ENCODE measurements at places on chromosomes 4 and X. TPM values are rescaled to one million over a fixed set of nuclear protein-coding genes. Genes with fewer than 3 reads are reported as not detected.

DNA sequence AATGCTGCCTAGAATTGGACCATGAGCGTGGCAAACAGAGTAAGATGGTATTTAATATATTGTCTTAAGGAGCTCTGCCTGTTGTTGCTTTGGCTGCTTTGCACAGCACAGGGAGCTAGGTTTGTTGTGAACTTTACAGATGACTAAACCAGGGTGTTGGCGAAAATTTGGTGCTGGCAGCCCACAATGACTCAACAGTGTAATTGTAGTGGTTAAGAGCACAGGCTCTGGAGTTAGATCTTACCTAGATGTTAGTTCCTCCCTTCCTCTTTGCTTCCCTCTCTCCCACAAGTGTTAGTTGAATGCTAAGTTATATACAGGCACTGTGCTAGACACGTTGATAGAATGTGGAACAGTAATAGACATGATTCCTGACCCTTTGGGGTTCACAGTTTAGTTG, 128.9 kb upstream of the TRPC5 start:
- DNase-seq, result no peak

DNA sequence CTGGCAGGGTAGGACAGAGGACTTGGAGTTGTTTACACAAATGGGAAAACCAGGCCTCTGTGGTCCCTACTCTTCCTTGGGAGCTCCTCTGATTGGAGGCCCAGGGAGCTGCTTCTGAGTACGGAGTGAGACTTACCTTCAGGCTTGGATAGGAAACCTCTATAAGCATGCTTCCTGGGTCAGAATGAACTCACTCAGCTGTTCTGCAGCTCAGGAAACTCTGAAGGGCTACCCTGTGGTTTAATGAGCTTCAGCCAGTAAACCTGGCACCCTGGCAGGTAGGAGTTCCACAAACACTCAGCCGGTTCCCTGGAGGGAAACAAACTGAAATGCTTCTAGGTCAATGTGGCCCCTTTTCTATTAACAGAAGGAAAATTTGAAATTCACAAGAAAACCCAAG, 51.0 kb upstream of the TFDP3 start:
- DNase-seq, result no peak

DNA sequence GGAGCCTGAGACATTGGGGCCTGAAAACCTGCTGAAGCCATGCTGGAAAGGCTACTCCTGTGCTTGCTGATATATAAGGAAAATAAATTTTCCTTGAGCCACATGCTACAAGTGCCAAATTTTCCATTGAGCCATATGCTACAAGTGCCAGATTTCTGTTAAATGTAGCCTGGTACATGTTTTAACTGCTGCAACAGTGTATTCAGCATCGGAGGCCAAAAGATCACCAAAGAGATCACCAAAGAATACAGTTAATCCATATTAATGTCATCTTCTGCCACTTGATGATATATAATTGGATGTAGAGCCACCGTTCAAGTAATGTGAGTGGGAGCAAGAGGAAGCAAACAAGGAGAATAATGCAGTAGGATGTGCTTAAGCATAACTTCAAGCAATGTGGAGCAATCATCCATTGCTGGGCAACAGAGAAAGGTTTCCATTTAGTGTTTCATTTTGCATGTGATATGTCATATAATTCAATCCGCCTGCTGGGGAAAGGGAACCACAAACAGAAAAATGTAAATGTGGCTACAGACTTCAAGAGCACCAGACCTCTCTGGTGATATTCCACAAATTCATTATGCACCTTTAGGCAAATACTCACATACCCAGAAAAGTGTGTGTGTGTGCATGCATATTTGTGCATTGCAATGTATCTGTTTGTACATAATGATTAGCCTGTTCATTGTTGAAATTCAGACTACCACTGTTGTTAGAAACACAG, 295.9 kb downstream of the KCNIP4 start:
- DNase-seq, result no peak

DNA sequence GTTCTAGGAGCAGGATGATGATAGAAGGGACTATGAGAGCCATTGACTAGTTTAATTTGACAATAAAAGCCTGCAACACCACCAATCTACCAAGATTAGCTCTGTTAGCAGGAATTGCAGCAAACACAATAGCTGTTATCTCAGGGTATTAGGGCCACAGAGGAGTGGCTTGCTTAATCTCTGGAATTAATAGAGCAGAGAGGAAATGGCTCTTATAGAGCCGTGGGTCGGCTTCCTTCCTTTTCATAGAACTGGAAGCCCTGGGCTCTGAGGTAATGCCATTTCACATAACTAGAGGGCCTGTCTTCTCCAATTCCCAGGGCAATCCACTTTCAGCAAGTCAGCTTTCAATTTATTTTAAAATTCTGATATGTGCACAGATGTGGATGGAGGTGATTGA, 83.0 kb downstream of the MAMLD1 start:
- no peak for DNase-seq

DNA sequence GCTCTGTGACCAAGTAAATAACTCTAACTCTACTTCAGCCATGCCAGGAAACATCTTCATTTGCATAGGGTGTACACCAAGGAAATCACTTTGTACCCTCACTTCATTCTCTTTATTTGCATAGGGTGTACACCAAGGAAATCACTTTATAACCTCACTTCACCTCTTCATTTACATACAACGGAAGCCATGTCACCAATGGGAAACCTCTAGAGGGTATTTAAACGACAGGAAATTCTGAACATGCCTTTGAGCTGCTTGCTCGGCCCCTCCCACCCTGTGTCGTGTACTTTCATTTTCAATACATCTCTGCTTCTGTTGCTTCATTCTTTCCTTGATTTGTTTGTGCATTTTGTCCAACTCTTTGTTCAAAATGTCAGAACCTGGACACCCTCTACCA, 848.1 kb upstream of the FRG1 start:
- DNase-seq, result no peak

- no peak for DNase-seq
Observed at GRCh38 chr4:95984081-95984480, 144.2 kb downstream of the PDHA2 start.

- DNase-seq, result no peak
Observed at GRCh38 chr4:109276482-109277095, 25.9 kb downstream of the COL25A1 start.

DNA sequence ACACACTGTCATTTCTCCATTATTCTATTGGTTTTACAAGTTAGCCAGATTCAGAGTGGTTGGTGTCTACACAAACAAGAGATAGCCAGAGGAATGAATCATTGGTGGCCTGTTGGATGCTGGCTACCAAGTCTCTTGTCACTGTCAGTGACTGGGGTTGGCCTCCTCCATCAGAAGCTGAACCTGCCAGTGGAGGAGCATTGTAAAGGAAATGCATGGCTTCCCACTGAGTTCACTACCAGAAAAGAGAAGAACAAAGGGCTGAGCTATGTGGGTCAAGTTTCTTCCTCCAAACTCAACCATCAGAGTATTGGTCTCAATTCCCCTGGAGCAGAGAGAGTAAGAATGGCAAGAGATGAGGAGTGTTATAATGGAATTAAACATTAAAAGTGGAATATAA, 26.5 kb upstream of the ANKRD50 start:
- DNase-seq, result no peak

- DNase-seq, result no peak
Observed at GRCh38 chrX:63506320-63506719, 155.2 kb upstream of the SPIN4 start.

DNA sequence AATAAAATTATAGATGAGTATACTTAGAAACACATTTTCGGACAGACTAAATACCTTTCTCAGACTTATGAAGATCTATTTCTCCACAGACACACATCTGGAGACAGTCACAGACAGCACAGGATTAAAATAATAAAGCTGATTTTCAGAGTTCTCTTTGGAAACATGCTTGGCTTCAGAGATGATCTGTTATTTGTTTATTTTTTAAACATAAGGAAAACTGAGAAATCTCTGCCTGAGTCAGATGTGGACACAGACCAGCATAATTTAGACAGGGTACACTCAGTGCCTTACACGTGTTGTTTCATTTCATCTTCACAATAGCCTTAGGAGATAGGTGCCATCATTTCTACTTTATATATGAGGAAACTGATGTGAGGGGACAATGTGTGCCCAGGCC, 92.1 kb downstream of the SLC9A7 start:
- DNase-seq, result no peak

- no peak for DNase-seq
Observed at GRCh38 chrX:131745942-131746489, 202.1 kb downstream of the OR13H1 start.

- no peak for DNase-seq
Observed at GRCh38 chr4:58188316-58188715, 1078.1 kb upstream of the IGFBP7 start.

DNA sequence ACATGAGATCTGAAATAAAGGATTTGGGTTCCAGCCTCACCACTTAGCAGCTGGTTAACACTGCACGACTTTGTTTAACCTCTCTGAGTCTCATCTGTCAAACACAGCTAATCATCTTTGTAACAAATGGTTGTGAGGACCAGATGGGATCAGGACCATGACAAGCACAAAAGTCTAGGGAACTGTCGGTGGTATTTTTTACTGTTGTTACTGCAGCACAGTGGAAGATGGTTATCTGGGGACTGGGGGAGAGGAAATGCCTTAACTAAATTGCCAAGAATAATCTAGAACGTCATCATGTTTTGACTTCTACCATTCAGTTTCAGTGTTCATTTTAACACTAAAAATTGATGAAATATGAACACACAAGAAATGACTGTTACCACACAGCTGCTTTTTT, 99.5 kb downstream of the ADGRA3 start:
- no peak for DNase-seq

DNA sequence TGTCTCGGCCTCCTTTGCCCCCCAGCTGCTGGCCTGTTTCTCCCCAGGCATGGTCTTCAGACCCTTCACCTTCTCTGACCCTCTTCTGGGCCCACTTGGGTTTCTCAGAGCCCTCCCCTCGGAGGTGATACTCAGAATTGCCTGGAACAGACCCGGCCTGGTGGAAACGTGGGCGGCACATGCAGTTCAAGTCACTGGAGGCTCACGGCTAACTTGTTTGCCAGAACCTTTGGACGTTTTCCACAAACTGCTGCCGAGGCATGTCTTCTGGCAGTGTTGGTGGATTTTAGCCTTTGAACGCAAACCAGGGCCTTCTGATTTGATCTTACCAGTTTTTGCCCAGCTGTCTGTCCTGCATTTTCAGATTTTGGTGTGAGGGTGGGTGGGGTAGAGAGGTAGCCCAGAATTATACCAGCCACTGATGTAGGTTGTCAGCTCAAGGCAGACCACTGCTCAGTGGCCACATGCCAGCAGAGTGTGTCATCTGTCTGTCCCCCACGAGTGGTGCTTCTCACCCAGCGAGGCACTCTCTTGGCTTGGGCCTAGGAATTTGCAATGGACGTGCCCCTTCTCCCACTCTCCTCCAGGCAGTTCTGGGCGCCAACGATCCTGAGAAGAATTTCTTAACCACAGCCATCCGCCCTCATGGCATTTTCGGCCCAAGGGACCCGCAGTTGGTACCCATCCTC, 32.5 kb upstream of the ZNF185 start:
- DNase-seq, result no peak

DNA sequence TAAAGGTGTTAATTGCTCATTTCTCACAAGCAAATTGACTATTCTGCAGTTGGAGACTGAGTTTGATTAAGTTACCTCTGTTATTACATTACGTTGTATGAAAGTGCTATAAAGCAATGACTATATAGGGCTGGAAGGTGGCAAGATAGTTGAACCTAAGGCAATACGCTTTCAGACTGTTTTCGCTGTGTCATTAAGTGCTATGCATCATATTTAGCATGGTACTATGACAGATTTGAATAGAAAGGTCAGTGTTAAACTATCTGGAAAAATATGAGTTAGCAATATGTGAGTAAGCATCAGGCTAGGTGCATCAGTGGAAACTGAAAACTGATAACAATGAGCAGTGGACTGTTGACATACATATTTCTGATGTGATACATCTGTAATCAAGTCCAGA, 206.0 kb upstream of the ARHGAP24 start:
- DNase-seq, result no peak

DNA sequence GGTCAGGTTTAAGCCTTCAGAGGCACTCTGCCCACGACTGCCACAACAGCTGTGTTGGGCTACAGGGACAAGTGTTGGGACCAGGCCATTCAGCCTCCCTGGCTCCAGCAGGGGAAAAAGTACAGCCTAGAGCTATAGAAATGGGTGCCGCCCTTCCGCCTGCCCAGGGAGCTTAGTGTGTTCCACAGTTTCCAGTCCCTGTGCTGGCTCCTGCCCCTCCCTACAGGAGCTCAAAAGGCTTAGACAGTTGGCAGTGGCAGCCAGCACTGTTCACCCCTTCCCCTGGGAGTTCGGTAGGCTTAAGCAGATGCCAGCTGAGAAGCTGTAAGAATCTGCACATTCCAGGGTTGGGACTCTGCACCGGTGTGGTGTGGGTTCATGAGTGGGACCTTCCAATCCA, 408.2 kb upstream of the INTU start:
- DNase-seq, result no peak

DNA sequence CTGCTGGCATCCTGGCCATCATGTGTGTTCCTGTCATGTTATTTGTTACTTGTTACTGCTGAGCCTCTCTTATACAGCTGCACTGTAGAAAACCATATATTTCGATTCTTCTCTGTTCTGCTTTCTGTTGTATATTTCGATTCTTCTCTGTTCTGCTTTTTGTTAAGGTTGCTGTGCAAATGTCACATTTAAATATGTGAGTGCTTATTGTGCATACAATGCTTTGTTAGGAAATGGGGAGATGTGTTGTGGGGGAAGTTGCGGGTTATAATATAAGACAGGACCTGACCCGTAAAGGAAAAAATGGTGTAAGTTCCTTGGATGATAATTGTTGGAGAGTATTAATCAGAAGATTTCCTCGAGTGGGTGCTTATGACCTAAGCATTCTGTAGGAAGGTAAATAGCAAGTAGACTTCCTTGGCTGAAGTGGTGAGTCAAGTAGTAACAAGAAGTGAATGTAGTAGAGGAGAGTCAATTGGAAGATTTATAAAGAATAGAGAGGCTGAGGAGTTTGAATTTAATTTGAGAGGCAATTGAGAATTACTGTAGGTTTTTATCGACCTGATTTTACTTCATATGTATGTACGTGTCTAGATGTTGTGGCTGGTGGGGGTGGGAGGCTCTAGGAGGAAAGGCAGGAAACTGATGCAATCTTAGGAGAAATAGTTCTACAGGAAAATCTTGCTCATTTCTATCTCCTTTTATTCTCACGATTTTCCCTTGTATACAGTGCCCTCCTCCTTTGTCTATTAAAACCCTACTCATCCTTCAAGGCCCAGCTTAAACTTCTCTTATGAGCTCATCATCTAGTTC, 8.5 kb downstream of the OGT start:
- DNase-seq, result no peak

Gene IL13RA2
- not detected for total RNA-seq

Gene GUCY1B1
- 0.36 TPM for total RNA-seq

Gene RPA4
- 0.23 TPM for total RNA-seq

Gene CFAP47
- 0.05 TPM for total RNA-seq

Gene KCNIP4
- not detected for total RNA-seq

Gene GLRB
- total RNA-seq, result 1.8 TPM

Gene STPG2
- total RNA-seq, result not detected

Gene NOP14
- total RNA-seq, result 32.9 TPM

Data from Panc1 (cell line).